ENCODE measurements at places on chromosomes 11 and 22.

- DNase-seq, result no peak
Measured at GRCh38 chr11:48184452-48184851, 32.2 kb upstream of the OR4B1 start.

- no peak for DNase-seq
Measured at GRCh38 chr11:17397311-17398002, 9.0 kb upstream of the KCNJ11 start.

DNA sequence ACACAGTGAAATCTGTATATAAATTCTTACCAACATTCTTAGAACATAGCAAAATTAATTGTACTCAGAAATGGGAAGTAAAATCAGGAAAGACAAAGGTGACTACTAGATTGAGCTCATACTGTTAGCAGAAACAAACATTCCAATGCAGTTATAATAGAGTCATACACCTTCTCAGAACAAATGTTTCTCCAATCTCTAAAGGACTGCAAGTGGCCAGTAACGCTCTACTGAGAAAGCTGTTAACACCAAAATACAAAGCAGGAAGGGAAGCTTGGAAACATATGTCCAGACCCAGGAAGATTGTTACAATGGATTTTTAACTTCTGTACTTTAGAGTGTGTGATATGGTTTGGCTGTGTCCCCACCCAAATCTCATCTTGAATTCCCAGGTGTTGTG lies 341.5 kb downstream of the LARGE1 start:
- no peak for DNase-seq

- DNase-seq, result peak; percentile 49
Measured at GRCh38 chr11:119316016-119316728, 758 bp downstream of the MCAM start.

DNA sequence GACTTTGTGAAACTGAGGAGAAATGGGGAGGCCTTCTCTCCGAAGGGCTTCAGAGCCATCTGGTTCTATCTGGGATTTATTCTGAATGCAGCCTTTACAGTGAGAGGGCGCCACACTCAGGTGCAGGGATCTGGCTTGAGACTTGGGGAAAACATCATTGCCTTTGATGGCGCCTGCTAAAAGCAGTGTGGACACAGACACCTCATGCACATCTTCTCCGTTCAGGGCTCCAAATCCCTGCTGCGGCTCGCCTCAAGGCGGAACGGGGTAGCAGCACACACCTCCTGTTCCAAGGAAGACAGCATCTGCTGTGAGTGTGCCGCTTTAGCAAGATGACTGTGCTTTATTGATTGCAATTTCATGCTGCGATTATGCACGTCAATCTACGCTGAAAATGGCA lies 37.1 kb upstream of the OLFML1 start:
- no peak for DNase-seq

GRCh38 chr11:130625578-130626306 lies 177.3 kb downstream of the ADAMTS15 start:
- DNase-seq, result peak; percentile 44

DNA sequence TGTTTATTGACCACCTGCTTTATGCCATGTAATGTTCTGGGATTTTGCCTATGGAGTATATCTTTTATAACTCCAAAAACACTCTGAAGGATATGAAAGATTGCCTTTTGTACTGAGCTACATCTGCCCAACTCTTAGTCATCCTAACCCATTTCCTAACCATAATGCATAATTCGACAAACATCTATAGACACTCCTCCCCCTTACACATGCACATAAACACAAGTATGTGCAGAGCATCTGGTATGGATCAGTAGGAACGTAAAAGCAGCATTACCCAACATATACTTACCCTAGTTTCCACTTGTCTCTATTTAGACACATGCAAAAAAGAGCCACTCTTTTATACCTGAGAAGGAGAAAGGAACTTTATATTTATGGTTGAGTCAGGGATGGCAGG lies 272.8 kb downstream of the FAM76B start:
- peak; percentile 95 for DNase-seq

DNA sequence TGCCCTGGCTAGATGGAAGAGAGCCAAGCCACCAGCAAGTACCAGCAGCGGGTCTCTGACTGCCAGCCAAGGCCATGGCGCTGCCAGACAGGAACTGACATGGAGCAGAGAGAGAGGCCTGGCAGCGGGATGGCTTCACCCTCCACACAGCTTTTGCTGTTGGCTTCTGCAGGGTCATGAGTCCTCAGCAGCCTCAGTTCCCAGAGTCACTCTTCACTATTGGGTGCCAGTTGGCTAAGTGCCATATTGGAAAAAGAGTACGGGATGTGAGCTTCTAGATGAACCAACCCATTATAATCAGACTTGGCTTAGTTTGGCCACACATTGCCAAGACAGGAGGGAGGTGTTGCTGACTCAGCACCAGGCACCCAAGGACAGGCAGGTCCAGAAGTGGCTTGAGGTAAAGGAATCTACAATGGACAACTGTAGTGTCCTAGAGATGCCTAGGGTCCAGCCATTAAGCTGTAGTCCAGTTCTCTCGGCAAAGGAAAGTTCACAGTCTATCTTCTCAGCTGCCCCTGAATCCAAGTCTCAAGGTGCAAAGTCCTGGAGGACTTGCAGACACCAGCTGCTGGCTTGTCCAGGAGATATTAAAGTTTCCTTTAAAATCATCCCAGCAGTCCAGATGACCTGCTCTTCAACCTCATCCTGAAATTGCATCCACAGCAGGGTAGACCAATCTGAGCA lies 40.7 kb upstream of the POU2AF1 start:
- DNase-seq, result no peak

DNA sequence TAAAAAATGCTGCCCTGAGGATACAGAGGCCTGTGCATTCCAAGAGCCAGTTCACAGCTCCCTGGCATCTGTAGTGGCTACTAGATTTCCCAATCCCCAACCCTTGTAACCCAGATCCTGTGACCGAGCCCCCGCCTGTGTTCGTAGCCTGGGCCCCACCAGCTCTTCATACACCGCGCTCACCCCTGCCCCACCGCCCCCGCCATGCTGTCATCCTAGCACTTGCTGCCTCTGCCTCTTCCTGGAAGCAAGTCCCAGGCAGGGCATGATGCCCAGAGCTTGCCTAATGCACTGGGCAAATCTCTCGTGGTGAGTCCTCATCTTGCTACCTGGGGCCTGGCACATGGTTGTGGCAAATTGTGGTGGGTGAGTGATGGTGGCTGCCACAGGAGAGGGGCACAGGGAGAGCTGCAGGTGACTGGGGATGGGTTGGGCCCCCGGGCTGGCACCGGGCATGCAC lies 7.1 kb downstream of the MGAT3 start:
- DNase-seq, result no peak

Data from fibroblast of skin of right biceps (primary cell).